Stomach (tissue), 19 donors: ENCODE measurements at places on chromosomes 6 and 20.

GRCh38 chr20:8782804-8783203, 286.1 kb upstream of the PLCB4 start:
- DNase-seq, result no peak

GRCh38 chr20:44282192-44282591, 28.8 kb downstream of the FITM2 start:
- no peak for DNase-seq

DNA sequence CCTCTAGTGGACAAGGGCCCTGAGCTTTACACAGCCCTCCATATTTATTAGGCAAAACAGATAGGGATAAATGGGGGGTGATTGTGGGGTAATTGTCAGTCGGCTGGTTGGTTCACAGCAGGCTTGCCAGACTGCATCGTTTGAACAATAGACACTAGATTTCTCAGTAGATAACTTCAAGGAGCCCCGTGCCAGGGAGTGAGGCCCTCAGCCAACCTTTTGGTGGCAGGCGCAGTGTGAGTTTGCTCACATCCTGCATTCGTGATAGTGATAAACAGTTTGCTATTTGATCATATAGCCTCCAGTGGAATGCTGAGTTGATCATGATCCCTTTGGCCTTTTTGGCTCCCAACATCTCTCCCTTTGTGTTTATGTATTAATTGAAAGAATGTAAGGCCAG, 3.6 kb upstream of the ABHD12 start:
- DNase-seq, result no peak

GRCh38 chr6:106063448-106063850, 22.7 kb upstream of the PRDM1 start:
- no peak for DNase-seq

DNA sequence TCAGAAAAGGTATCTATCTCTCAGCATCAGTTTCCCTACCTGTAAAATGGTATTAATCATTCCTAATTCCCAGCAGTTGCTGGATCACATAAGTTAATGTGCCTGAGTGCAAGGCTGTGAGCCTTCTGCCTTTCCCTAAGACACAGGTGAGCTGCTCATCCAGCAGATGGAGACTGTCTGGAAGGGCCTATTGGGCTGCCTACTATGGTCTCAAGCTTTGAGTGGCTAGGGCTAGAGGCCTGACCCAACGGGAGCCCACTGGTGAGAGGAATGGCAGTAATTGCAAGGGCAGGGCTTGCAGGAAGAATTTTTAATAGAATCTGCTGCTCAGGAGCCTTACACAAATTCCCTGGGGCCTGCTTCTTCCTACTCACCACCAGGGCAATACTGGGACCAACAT, 4.3 kb downstream of the KHDC1 start:
- no peak for DNase-seq

DNA sequence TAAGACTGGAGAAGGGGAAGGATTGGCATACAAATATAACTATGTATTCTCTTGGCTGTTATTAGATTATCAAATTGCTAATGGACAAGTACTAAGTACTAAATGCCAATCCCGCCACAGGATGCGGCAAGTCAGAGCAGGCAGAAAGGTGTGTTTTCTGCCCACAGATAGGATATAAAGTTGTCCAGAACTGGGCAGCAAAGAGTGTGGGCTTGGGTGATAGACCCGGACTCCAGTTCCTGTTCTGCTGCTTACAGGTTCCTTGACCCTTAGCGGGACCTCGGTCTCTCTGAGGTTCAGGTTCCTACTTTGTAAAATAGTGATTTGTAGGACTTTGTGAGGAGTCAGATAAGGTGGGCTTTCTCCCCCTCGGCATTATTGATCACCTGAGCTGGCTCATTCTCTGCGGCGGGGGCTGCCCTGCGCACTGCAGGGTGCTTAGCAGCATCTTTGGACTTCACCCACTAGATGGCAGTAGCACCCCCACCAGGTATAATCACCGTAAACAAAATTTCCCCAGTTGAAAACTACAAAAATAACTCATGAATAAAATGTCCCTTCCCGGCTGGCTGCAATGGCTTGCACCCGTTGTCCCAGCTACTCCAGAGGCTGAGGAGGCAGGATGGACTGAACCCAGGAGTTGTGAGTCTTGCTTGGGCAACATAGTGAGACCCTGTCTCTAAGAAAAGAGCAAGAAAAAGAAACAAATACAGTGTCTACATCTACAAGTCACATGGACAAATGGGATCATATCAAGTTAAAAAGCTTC, 193.1 kb downstream of the DOK5 start:
- no peak for DNase-seq

GRCh38 chr20:10985536-10985935, 311.7 kb upstream of the JAG1 start:
- no peak for DNase-seq

GRCh38 chr20:63843778-63844177, 12.7 kb upstream of the ZBTB46 start:
- no peak for DNase-seq

- no peak for DNase-seq
These were observed 352.5 kb upstream of the PRND start for GRCh38 chr20:4369119-4369797.

- DNase-seq, result peak; percentile 9
These were observed 974.1 kb downstream of the EYS start for GRCh38 chr6:64732888-64733287.

DNA sequence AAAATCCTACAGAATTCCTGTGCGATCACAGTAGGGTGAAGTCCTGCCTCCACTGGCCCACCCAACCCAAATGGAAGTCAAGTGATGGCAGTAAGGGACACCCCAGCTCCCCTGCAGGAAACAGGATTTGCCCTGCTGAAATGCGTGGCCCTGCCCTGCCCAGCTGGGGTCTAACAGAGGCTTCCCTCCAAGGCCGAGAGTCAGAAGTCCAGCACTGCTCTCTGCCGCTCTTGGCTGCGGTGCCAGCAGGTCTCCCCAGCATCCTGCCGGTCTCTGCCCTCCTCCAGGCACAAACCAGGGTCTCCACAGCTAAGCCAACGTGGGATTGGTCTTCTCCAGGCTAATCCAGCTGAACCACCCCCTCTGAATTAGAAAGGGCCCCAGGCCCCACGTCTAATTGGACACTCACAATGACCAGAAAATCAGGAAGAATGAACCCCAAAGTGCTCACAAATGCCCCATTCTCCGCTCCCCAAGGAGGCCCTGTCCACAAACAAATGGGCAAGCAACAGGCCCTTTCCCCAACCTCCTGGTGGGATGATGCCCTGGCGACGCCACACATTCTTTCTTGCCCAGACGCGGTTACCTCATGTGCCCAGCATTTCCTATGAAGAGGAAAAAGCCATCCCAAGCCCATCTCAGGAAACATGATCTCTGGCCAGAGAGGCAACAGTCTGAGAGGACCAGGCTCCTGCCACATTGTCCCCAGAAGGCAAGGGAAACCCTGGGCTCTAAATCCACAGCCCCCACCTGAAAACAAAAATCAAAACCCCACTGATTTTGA, 117.2 kb downstream of the BANF2 start:
- no peak for DNase-seq

- DNase-seq, result no peak
These were observed 145.5 kb upstream of the ARG1 start for GRCh38 chr6:131427434-131428058.

- no peak for DNase-seq
These were observed 9.6 kb downstream of the KCNS1 start for GRCh38 chr20:45091366-45091765.

- DNase-seq, result no peak
These were observed 234.1 kb downstream of the OTOR start for GRCh38 chr20:16982091-16982726.

- no peak for DNase-seq
These were observed 4.0 kb downstream of the TTPAL start for GRCh38 chr20:44479643-44480042.

DNA sequence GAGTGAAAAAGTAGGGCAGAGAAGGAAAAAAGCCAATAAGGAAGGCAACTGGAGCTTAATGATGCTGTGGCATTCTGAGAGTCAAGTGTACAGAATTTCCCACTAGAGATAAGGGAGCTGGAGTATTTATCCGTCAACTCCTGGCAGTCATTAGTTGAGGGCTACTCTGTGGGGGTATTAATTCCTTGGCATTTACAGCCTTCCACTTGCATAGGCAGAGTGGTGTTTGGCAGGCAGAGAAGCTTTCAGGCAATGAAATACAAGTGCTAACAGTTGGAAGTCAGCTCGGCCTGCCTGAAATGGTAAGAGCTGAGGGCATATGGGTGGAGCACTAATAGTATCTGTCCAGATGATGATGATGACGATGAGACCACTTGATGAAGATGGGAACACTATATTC, 207.3 kb upstream of the FLRT3 start:
- DNase-seq, result no peak

GRCh38 chr20:3760655-3761348, 6.8 kb downstream of the ADISSP start:
- DNase-seq, result peak; percentile 7

DNA sequence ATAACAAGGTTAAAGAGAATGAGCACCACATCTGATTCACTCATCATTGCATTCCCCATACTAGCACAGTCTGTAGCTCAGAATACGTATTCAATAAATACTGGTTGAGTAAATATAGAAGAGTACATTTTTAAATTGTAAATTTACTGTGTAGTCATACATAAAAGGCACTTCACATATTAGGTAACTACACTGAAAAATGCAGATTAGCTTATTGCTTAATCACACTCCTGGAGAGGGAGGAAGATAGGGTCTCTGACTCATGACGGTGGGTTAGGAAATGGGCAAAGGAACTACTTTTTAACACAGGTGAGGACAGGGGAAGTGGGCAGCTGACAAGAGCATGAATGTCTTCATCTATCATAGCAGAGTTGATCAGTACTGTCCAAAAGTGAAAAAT, 133.2 kb downstream of the TBC1D32 start:
- no peak for DNase-seq

DNA sequence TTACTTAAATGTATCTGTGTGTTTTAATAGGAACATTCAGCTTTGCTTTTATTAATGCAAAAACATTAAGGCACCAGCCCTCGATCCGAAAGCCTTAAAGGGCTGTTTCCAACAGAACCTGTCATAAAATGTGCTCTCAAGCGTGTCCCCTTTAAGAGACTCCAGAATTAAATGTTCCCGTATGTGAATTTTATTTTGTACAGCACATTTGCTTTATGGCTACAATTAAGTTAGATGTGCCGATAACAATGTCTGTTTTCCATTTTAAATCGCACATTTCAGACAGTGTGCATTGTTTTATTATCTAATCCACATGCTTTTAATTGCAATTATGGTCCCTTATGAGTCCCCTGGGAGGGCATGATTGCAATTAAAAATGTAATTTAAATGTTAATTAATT, 198.9 kb downstream of the TSHZ2 start:
- no peak for DNase-seq

DNA sequence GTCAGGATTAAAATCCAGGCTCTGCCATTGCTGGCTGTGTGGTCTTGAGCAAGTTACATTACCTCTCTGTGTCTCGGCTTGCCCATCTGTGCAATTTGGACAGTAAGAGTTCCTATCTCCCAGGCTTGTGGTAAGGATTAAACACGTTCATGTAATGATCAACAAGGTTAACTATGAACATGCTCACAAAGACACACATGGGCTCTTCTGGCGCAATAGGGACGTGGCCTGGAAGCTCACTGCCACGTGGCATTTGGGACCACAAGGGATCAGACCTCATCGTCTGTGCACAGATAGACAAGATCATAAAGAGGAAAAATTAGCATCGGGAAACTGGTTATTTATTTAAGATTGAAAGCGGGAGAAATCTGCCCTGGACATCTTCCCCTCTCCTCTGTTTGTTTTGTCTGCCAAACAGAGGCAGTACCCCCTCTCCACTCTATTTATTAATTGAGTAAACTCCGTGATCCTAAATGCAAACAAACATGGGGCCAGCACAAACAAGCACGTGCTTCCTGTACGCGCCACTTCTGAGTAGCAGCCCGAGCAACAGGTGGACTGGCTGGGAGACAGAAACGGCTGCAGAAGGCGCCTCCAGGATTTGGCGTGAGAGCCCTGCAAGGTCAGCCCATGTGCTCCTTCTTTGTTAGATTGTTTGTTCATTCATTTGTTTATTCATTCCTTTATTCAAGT, 95.0 kb downstream of the CDH26 start:
- no peak for DNase-seq

GRCh38 chr20:50664254-50664653, 27.1 kb downstream of the RIPOR3 start:
- DNase-seq, result no peak

DNA sequence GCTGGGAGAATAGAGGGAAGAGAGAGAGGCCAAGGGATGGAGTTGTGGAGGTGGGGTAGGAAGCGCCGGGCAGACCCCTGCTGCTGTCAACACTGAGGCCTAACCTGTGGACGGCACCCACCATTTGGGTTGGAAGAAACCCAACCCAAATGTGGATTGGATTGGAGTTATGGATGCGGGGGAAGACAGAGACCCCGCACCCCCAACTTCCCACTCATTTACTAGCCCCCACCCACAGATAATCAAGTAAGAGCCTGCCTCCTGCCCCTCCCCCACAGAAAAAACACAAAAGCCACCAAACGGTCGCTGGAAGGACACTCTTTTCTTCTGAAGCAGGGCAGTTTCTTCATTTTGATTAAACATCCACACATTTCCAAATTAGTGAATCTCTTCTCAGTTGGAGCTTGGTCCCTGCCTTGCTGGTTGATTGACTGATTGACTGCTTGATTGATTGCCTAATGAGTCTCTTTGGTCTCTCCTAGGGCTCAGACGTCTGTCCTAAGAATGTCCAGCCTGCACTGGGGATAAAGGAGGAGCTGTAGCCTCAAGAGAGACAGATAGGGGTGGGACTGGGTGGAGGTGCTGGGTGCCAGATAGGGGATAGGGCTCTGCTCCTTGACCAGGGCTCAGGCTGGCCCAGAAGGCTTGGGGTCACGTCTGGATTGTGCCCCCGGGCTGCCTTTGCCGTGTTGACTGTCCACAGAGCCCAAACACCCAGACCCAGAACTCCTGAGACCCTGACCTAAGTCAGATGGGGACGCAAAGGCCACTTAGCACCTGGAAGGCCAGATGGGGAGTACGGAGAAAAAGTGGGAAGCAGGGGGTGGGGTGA, 74.9 kb upstream of the FOXP4 start:
- DNase-seq, result no peak

DNA sequence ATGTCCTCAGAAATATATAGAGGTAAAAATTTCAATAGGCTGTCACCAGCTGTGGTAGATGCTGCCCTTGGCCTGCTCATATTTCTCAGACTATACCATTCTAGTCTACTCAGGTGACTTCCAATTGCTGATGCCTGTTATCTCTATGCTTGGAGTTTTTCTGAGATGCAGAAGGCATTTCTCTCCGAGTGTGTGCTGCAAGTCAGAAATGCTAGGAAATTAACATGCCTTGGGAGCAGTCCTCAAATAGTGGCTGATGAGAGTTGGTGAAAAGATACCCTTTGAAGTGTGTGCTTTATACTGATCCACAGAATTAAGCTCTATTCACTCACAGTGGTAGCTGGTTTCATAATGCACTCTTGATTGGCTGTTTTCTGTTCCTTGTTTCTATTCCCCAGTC, 43.2 kb upstream of the PKIB start:
- no peak for DNase-seq
